ENCODE measurements at places on chromosomes 2 and 18.

DNA sequence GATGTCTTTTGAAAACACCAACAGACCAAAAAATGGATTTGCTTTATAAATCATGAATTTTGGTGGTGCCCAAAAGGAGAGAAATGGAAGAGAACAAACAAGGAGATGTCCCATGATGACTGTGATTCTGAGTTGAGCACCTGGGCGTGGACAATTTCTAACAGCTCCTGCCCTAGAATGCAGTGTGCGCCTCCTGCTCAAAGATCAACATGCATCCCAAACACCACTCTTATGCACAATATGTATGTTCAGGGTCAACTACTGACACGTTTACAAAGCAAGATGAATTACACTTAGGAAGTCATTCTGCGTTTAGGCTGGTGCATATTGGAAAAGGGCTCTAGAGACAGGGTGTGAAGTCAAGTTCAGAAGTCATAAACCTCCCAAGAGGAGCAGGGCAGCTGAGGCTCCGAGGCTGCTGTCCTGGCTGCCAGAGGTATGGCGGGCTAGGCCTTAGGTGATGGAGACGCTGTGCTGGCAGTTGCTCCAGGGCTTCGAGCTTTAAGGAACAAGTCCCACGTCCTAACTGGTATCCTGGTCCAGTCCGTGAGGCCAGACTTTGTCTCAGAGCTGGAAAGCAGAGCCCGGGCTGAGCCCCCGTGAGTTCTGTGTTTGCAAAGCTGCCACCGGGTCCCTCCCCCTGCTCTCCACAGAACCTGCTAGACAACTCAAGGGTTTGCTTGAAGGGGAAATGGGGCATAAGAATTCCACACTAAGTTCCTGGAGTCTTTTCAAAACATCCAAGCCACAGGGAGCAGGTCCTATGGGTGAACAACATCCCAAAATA, 74.0 kb downstream of the ZNF516 start:
- DNase-seq = no peak

DNA sequence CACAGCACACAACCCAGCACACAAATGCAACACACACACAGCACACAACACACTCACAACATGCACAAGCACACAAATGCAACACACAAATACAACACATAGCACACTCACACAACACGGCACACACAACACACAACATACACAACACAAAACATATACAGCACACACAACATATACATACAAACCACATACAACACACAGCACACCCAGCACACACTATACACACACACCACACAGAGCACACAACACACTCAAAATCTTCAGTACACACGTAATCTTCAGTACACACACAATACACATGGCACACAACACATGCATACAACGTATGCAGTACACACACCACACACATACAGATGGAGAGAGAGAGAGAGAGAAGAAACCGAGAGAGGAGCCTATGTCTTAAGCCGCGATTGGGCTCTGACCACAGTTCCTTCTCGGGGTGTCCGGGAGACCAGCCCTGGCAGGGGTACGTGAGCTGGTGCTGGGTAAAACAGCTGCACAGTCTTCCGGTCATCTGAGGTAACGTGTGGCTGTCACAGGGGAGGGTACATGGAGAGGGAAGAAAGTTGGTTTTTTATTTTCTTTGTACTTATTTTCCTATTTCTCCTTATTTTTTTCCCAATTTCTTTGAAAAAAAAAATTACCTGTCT, 25.1 kb downstream of the POU3F3 start:
- DNase-seq = no peak

DNA sequence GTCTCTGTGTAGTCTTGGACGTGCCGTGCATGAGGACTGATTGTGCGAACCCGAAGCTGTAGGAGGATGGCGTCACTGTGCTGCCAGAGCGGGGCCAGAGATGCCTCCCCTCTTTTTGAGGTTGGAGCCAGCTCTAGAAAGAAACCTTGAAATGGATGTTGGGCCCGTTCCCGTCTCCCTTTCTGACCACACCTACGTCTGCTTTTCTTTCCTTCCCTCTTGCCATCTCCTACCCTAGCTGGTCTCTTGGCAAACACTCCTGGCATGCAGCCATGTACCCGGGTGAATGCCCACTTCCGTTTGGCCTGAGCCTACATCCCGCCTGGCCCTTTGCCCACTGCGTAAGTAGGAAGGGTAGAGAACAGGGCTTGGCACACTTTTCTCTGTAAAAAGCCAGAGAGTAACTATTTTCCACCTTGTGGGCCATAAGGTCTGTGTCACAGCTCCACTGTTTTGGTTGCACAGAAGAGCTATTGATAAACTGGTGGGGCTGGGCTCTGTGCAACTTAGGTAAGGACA, 37.4 kb downstream of the SH3BP4 start:
- DNase-seq = no peak

GRCh38 chr2:152617456-152618192, 99.6 kb downstream of the PRPF40A start:
- no peak for DNase-seq

DNA sequence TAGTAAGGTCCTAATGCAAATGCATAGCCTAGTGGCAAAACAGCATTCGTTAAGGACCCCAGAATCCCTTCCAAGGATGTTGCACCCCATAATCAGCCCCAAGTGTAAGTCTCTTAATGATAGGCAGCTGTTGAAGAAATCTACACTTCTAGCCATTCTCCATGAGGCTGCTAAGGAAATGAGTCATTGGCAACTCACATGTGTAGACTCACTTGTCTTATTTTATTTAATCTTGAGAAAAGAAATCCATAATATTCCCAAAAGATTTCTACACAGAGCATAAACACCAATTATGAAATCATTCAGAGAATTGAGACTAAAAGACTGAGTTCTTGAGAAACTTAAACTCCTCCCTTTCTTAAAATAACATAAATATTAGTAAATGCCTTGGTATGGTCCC, 52.4 kb downstream of the AKAIN1 start:
- DNase-seq = no peak

DNA sequence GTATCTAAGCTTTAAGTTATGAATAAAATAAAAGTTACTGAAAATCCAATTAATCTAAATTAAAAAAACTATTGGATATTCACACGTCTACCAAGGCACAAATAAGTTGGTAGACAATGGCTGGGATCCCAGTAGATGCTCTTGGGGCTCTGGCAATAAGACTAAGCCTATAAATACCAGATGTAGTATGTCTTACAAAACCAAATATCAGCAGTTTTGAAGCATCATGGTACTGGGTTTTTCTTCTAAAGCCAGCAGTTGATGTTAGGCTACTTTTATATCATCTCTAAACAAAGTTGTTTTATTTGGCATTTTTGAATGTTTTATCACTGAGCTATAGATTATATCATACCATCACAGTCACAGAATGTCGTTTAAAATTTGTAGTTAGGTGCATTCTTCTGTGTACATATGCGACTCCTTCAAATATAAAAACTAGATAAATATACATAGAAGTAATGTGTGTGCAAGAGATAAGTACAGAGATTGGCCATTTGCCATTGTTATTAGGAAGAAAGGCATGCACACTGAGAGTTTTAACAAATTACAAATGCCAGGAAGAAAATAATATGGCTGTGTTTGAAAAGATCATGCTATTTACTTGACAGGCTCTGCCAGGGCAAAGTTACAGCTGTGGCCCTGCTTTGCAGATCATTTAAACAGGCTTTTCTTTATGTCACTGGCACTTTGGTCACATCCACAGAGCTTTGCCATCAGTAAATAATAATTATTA, 21.6 kb upstream of the TMEM17 start:
- no peak for DNase-seq

DNA sequence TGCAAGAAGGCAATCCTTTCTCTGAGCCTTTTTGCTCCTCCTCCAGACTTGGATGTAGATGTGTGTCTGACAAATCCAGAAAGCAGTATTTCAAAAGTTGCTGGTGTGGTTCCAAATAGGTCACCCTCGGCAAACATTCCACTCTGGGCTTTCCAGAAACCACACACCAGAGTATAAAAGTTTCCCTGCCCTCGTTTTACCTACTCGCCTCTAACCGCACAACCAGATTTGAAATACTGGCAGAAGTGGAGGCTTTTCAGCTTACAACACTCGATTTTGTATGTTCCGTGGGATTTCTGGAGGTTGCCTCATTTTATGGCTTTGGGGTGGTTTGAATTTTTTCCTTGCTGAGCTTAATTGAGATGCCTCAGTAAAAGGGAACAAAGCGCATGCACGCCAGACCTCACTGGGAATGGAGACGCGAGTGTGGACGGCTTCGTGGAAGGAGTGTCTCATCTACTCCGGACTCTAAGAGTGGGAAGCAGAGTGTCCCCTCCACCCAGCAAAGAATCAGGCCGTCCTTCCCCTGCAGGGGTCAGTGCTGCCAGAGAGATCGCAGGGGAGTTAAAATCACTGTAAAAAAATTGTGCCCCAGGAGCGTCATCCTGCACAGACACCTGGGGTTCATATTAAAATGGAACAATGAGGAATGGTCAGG, 44.0 kb upstream of the RPL31 start:
- no peak for DNase-seq

DNA sequence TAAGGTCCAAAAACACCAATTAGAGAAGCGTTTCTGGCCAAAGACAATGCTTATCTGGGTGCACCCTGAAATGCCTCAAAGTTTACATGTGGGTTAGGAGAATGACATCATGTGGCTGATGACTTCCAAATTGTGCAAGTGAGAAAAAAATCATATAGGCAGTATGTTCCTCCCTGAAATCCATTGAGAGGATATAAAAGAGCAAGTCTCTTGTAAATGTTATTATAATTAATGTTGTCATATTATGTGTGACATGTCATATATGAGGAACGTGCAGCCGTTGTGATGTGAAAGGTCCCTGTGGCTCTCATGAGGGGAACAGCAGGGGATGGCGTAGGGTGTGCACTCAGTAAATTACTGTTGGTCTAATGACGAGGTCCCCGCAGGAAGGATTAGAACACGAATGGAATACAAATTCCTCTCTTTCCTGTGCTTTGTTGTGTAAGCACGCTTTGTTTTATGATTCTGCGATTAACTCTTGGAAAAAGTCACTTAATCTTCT, 290.8 kb downstream of the PRKCE start:
- DNase-seq = peak; percentile 16

GRCh38 chr2:241161646-241162281, 11.5 kb downstream of the PPP1R7 start:
- DNase-seq = no peak

- DNase-seq = no peak
These were observed 105.2 kb upstream of the DLX2 start for GRCh38 chr2:172207911-172208310.

- no peak for DNase-seq
These were observed 457.1 kb downstream of the LPIN1 start for GRCh38 chr2:12203528-12203927.

DNA sequence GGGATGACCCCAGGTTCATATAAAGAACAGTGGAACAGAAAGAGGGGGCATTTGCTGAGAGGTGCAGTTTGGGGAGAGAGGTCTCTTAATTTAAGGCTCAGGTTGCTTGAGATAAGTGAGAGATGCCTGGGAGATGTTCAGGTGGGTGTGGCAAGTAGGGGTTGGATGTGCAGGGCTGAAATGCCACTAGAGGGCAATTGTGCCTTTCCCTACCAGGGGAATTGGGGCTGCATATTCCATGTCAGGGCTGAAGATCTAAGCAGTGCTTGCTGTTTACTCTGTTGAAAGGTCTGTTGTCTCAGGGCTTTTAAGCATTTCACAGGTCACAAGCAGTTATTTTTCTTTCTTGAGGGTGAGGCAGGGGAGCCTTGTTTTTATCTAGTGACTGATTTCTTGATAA, 7.8 kb downstream of the CCDC85A start:
- peak; percentile 27 for DNase-seq

GRCh38 chr2:203861197-203861596, 6.4 kb upstream of the CTLA4 start:
- DNase-seq = no peak

DNA sequence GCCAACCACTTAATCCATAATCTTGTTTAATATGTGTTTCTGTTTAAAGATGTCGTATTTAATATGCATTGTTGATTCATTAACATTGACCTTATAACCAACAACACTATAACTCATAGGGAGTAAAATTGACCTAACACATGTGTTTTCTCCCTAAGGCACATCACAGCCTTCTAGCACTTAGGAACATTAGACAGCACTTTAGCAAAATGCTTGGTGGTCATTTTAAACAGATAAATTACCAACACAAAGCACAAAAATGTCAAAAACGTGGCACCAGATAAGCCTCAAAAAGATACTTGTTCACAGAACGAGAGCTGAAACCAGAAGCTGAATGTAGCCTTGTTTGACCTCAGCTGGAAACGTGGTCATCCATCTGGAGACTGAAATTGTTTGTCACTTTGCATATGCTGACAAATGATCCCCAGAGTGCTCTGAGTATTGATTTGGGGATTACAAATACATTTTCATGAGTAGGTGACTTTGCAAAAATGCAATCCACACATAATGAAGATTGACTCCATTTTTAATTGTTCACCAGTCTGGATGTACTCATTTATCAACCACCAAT, 139.2 kb downstream of the CCDC102B start:
- DNase-seq = peak; percentile 40

DNA sequence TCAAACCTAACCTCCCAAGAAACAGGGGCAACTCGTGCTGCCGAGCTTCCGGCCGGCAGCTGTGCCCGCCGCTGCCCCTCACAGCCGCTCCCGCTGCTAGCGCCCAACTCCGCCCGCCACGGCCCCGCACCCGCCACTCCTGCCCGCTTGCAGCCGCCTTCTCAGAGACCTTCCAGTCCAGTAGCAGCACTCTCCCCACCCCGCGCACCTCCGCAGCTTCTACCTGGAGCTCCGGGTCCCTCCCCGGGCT, 722 bp upstream of the C2orf15 start:
- DNase-seq = no peak

DNA sequence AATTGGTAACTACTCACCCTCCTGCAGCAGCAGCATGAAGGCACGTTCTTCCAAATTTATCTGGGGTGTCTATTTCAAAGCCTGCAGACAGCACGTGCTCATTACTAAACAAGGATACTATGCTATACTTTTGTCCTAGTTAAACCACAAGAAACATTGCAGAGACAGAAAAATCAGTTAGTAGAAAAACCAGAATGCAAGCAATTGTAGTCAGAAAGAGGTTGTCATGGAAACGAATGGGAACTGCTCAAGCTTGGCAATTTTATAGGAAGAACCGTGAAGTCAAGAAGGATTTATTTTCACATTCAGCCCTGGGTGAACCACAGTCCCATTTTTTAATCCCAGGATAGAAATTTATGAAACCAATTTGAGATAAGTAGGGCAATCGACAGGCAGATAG, 162.2 kb upstream of the PGAP1 start:
- DNase-seq = peak; percentile 41

DNA sequence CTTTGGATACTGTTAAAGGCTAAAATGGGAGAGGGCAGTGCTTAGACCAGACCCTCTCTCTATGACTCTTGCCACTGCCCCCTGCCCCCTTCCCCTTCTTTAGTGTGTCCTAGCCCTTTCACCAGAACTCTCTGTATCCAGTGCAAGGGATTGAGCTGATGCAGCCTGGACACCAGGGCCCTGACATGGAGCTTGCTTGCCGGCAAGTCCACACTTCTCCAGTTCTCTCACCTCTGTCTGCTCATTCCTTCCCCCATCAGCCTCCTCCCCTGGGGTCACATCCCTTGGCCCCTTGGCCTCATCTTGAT, 1.5 kb upstream of the WNT6 start:
- DNase-seq = no peak

DNA sequence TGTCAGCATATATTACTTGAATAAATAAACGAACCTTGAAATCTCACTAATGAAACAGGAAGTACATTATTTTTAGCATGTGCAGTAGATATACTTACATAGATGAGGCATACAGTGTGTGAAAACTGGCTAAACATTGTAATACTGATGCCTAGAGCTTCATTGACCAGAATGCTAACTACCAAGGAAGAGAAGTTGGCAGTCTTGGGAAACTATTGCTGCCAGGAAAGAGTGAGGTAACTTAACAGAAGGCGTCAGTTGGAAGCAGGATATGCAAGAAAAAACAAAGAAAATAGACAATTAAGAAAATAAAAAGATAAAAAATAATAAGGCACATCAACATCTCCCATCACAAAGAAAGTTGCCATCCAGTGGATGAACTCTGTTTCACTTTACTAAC, 963.0 kb downstream of the TDRD15 start:
- DNase-seq = no peak

Measured in HAP-1 (cell line).